Upper lobe of left lung (tissue), 6 donors: ENCODE measurements at places on chromosomes 6 and 20. TPM values are rescaled to one million over a fixed set of nuclear protein-coding genes. Genes with fewer than 3 reads are reported as not detected.
A peak's percentile ranks its signal among the peaks of the same experiment; 100 is the strongest.

DNA sequence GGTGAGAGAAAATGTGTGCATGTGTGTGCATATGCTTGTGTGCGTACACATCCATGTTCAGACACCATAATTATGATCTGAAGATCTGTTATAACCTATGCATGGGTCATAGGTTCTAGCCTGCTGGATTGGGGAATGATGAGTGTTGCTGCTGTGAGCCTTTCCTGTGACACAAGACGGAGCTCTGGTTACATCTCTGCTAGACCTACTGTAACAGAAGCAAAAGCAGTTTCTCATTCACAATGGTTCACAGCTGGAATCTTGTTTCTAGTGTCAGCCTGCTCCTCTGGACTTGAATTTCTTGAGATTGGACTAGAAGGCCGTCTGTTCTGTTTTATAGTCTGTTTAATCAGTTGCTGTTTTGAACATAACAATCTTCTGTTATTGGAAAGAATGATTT is 40.1 kb downstream of the DEFB114 start:
- no peaks in the 10 kb centered on the region for H3K4me1 ChIP-seq
- no peaks in the 10 kb centered on the region for H3K27me3 ChIP-seq
- DNase-seq: no peak
- no peaks in the 10 kb centered on the region for H3K36me3 ChIP-seq
- H3K27ac ChIP-seq: no peak overlapping the region
- no peak overlapping the region for H3K4me3 ChIP-seq

GRCh38 chr20:58603721-58604120 is 47.4 kb upstream of the STX16 start:
- DNase-seq: no peak
- no peak overlapping the region for H3K27ac ChIP-seq
- H3K27me3 ChIP-seq: no peaks in the 10 kb centered on the region
- H3K4me1 ChIP-seq: no peaks in the 10 kb centered on the region
- H3K4me3 ChIP-seq: no peak overlapping the region
- no peaks in the 10 kb centered on the region for H3K36me3 ChIP-seq

- DNase-seq: no peak
- no peaks in the 10 kb centered on the region for H3K36me3 ChIP-seq
- no peak overlapping the region for H3K27ac ChIP-seq
- H3K27me3 ChIP-seq: no peaks in the 10 kb centered on the region
- no peak overlapping the region for H3K4me3 ChIP-seq
Measured at GRCh38 chr6:54516321-54516720, 208.1 kb downstream of the TINAG start.

DNA sequence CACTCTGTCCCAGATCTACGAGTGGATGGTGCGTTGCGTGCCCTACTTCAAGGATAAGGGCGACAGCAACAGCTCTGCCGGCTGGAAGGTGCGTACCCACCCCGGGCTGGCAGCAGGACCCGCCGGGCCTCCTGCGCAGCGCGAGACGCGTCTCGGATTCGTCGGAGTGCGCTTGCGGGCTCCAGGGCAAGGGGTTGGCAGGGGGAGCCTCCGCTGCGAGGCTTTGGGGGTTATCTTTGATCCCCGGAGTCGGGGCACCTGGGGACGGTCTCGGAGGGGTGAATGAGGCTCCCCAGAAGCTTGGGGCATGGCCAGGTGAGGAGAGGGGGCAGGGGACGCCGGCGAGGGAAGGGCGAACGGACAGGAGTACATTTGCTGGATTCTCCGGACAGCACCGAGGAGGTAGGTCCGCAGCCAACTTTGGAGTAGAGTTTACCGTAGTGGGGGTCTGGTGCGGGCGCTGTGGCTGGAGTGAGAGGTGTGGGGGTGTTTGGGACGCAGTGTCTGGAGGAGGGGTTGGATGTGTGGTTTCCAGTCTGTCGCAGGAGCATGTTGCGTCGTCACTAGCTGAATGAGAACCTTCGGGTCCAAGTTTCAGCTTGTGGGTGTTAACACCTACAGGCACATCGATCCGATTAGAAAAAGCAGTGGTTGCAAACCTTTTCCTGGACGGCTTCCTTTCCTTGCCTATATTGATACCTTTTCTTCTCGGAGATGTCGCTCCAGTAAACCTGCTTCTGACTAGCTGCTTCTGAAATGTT is 1.2 kb downstream of the FOXO3 start:
- H3K36me3 ChIP-seq: no peaks in the 10 kb centered on the region
- peak overlapping the region; percentile 95 for H3K27ac ChIP-seq
- peak; percentile 49 for DNase-seq
- H3K27me3 ChIP-seq: no peaks in the 10 kb centered on the region
- H3K4me1 ChIP-seq: peaks cover 45% of the 10 kb centered on the region
- peak overlapping the region; percentile 89 for H3K4me3 ChIP-seq

The CDH26 gene
- total RNA-seq: 14.4 TPM

The SYCP2 gene
- 2.0 TPM for total RNA-seq

GRCh38 chr6:125887372-125887771 is 69.2 kb upstream of the HINT3 start:
- peaks cover 32% of the 10 kb centered on the region for H3K36me3 ChIP-seq
- H3K4me1 ChIP-seq: no peaks in the 10 kb centered on the region
- H3K27ac ChIP-seq: no peak overlapping the region
- no peaks in the 10 kb centered on the region for H3K27me3 ChIP-seq
- no peak for DNase-seq

DNA sequence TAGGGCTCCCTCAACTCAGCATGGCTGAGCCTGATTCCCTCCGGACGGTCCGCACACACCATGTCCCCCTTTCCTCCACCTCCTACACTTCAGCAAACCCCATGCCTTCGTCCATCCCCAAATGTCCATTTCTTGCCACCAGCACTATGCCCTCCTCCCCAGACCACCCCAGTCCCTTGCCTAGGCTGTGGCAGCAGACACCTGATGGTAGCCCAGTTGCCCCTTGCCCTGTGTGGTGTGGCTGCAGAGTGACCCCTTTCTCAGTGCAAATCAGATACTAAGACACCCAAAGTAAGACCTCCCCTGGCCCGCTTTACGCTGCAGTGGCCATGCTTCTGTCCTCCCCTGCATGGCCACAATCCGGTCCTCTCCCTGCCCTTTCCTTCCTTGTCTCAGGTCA is 34.1 kb upstream of the CD93 start:
- DNase-seq: no peak
- H3K4me3 ChIP-seq: no peak overlapping the region
- H3K36me3 ChIP-seq: no peaks in the 10 kb centered on the region
- H3K4me1 ChIP-seq: peaks cover 43% of the 10 kb centered on the region

The SPATS1 gene
- total RNA-seq: not detected

DNA sequence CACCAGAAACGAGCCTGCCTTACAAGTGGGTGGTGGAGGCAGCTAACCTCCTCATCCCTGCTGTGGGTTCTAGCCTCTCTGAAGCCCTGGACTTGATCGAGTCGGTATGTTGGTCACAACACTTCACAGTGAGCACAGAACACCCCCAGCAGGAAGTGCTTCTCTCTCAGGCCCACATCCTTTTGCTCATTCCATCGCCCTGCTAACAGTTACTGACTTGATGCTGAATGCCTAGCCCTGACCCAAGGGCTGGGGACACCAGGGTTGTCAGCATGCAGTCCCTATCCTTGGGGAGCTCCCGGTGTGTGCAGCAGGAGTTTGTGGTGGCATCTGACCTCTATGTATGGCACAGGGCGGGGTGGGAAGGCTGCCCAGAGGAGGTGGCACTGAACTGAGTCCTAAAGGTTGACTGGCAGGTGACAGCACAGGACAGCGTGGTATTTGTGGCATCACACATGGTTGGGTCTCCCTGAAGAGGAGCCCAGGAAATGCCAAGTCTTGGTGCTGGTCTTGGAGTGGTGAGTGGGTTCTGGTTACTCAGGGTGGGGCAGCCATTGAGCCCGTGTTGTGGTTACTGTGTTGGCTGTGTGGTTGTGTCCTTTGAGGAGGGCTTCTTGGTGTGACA is 26.7 kb downstream of the GTSF1L start:
- no peak for DNase-seq
- no peak overlapping the region for H3K4me3 ChIP-seq
- no peak overlapping the region for H3K27ac ChIP-seq
- H3K4me1 ChIP-seq: no peaks in the 10 kb centered on the region
- H3K36me3 ChIP-seq: no peaks in the 10 kb centered on the region
- no peaks in the 10 kb centered on the region for H3K27me3 ChIP-seq

The BTNL2 gene
- total RNA-seq: not detected

DNA sequence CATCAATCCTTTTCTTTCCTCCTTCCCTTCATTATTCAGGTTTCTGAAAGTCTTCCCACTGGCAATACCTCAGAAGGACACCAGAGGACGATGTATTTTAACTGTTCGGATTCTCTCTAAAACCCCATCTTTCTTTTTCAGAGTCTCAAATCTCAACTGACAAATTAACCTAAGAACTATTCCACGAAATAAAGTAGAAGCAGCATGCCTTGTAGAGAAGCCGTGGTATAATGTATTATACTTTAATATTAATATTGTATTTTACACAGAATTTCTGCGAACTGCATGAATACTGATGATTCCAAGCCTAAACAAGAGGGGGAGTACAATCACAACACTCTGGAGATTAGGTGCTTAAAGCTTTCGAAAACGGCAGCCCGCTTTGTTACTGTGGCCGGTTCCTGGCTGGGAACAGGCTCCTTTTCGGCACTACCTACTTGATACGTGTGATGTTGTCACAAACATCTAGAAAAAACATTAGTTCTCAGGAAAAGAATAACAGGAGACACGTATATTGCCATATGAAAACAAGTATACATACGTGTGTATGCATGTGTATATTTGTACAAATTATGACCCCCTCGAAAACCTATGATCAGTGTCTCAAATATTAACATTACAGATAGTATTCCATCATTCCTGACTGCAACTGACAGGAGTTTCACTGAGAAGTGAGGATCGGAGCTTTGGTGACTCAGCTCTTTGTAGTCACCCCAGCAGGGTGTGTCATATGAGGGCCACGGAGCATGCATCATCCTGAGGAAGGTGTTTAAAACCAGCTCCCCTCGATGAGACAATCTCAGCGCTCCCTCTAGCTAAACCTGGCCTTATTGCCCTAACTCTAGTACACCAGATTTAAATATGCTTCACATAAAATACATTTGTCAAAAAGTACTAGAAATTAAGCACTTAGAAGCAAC is 319.7 kb upstream of the TCF21 start:
- H3K27me3 ChIP-seq: no peaks in the 10 kb centered on the region
- peak overlapping the region; percentile 38 for H3K4me3 ChIP-seq
- no peak for DNase-seq
- H3K27ac ChIP-seq: peak overlapping the region; percentile 54
- H3K36me3 ChIP-seq: no peaks in the 10 kb centered on the region

GRCh38 chr6:72525821-72526510 is 95.9 kb upstream of the KCNQ5 start:
- H3K27me3 ChIP-seq: no peaks in the 10 kb centered on the region
- no peak for DNase-seq
- H3K36me3 ChIP-seq: no peaks in the 10 kb centered on the region
- no peak overlapping the region for H3K27ac ChIP-seq
- H3K4me1 ChIP-seq: no peaks in the 10 kb centered on the region
- no peak overlapping the region for H3K4me3 ChIP-seq

GRCh38 chr20:41047975-41048305 is 19.3 kb downstream of the TOP1 start:
- DNase-seq: no peak
- H3K27me3 ChIP-seq: no peaks in the 10 kb centered on the region
- no peak overlapping the region for H3K4me3 ChIP-seq

GRCh38 chr6:53326372-53327016 is 22.3 kb downstream of the ELOVL5 start:
- no peaks in the 10 kb centered on the region for H3K36me3 ChIP-seq
- H3K4me3 ChIP-seq: no peak overlapping the region
- no peaks in the 10 kb centered on the region for H3K27me3 ChIP-seq

DNA sequence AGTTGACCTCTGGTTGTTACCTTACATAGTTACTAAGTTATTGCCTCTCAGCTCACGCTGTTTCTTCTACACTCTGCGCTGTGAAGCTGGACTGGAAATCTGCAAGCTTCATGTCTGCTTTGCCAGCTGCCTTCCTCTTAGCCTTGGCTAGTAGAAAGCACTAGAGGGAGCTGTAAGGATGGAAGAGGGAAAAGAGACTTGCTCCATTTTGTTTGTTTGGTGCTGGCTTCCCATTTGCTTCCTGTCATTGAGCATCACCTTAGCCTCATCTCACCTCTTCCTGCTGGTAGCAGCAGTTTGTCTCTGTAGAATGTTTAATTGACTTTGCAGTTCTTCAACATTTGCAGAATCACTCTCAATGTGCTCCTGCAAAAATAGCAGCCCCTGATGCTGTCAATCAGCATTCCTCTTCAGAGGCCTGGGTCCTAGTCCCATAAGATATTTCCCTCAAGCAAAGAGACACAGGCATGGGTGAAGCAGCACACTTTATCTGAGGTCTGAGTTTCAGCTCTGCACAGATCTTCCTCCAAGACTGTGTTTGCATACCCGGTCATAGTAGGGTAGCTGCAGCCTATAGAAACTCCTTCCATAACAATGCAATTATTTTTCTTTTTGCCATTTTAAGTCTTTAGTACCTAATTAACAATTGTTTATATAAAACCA is 302.2 kb upstream of the EPHA7 start:
- no peaks in the 10 kb centered on the region for H3K36me3 ChIP-seq
- H3K27ac ChIP-seq: no peak overlapping the region
- no peak for DNase-seq

DNA sequence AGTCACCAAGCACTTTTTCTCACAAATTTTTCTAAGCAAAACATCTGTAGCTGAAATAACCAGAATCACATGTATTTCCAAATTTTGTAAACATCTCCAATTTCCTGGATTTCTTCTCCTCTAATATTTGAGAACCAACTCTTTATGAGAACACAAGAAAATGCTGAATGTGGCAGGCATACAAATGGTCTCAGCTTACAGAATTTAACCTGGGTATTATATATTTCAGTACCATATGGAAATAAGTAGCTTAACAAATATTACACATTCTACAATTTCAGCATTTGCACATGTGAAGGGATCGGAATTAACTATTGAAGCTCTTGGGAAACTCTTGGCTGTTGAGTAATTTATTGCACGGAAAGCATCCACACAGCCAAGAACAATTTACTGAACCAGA is 92.5 kb downstream of the TBXT start:
- H3K27ac ChIP-seq: no peak overlapping the region
- no peaks in the 10 kb centered on the region for H3K4me1 ChIP-seq
- no peaks in the 10 kb centered on the region for H3K27me3 ChIP-seq
- no peak overlapping the region for H3K4me3 ChIP-seq
- no peaks in the 10 kb centered on the region for H3K36me3 ChIP-seq
- no peak for DNase-seq

The SLC17A3 gene
- total RNA-seq: not detected

The WFDC12 gene
- 0.67 TPM for total RNA-seq

DNA sequence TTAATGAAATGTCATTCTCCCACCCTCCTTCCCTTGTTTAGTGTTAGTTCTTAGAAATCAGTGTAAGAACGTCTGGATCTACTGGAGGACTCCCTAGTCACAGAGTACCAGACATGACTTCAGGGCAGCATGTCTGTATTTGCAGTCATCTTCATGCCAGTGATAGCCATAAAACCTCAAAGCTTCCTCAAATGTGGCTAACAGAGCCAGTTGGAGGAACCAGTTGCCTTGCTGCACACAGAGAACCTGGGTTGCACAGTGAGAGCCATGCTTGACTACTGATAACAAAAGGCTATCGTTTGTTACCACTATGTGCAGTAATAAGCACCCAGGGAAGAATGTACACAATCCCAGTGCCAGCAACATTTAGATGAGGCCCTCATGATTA is 20.1 kb downstream of the NT5E start:
- no peaks in the 10 kb centered on the region for H3K36me3 ChIP-seq
- no peak overlapping the region for H3K4me3 ChIP-seq
- H3K27ac ChIP-seq: no peak overlapping the region
- DNase-seq: no peak
- H3K4me1 ChIP-seq: no peaks in the 10 kb centered on the region

The PNLDC1 gene
- total RNA-seq: not detected
